ENCODE measurements at places on chromosomes 5 and 9.

DNA sequence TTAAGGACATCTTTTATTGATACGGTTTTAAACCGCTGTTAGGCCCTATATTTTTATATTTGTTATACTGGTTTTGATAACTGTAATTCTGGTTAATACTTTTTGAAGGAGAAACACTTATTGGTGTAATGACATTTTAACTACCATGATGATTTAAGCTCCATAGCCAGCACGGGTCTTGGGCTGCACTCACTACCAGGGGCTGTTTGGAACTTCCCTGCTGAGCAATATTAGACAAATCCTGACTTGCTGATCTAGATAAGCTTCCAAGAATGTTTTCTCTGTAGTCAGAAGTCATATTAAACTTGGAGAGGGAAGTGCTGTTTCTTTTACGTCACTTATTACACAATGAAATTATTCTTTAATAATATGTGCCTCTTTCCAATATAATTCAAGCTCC is 540.0 kb upstream of the GRAMD2B start:
- DNase-seq = no peak

DNA sequence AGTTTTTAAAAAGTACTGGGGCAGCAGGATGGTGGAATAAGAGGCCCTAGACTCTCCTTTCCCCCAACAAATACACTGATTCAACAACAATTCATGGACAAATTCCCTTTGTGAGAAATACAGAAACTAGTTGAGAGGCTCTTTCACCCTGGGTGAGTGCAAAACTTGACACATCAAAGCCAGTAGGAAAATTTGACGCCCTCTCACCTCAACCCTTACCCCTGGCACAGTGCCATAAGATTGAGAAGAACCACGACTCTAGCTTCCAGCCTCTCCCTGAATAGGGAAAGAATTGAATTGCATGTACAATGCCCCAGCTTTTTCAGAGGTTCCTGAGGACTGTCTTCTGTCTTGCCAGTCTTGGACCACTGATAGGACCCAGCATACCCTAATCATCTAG is 12.3 kb downstream of the KIF4B start:
- no peak for DNase-seq

GRCh38 chr9:98602839-98603500 is 105.8 kb downstream of the GABBR2 start:
- no peak for DNase-seq

DNA sequence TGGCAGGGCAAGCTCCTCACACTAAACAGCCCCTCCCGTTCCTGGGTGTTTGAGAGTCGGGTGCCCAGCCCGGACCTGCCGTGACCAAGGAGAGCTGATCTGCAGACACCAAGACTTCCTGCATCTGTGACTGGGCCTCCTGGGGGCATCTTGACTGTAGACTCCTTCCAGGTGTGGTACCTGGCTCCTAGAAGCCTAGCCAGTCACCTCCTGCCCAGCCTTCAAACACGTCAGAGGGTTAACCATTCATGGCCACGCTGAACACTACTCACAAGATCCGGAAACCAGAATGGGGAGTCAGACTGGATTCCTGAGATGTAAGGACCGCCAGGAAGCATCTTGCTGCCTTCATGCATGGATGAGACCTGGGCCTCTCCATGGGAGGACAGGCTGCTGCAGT is 3.7 kb upstream of the LCN2 start:
- DNase-seq = no peak

DNA sequence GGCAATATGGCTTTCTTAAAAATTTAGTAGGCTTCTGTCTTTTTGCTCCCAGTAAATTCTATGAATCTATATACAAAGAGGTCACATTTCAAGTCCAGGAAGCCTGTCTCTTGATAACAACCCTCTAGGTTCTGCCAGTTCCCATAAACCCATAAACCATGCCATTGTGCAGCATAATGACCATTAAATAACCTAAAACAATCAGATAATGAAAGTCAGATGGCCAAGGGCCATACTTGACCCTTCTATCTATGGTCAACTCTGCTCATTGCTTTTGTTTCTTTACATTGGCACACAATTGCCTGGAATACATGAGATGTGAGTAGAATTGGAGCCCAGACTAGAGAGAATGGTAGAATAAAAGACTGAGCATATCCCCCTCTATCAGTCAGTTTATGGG is 305.4 kb upstream of the KIF2A start:
- DNase-seq = no peak

DNA sequence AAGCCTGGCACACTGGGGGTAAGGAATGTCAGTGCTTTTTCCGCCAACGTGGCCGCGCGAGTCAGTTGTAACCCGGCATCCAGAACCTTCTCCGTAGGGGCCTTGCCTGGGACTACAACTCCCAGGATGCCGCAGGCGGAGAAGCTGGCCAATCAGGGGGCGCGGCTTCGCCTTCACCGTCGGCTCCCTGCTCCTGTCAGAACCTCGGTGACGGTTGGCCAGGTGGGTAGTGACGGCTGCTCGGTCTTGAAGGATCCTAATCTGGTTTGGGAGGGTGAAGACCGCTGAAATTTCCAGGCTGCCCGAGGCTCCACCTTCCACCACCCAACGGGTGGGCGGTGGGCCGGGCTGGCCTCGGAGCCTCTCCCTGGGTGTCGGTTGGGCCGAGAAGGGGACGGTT is at the start of gene C5orf58:
Gene C5orf58, plus strand, starts transcription at position 200 of the 400 bp plus-strand sequence. CDS start 1,992 bp downstream, outside the sequence.
- DNase-seq = no peak

- no peak for DNase-seq
Observed at GRCh38 chr9:69122082-69122548, 52.0 kb upstream of the TJP2 start.

- no peak for DNase-seq
Observed at GRCh38 chr9:113503131-113503541, 39.6 kb downstream of the RGS3 start.

DNA sequence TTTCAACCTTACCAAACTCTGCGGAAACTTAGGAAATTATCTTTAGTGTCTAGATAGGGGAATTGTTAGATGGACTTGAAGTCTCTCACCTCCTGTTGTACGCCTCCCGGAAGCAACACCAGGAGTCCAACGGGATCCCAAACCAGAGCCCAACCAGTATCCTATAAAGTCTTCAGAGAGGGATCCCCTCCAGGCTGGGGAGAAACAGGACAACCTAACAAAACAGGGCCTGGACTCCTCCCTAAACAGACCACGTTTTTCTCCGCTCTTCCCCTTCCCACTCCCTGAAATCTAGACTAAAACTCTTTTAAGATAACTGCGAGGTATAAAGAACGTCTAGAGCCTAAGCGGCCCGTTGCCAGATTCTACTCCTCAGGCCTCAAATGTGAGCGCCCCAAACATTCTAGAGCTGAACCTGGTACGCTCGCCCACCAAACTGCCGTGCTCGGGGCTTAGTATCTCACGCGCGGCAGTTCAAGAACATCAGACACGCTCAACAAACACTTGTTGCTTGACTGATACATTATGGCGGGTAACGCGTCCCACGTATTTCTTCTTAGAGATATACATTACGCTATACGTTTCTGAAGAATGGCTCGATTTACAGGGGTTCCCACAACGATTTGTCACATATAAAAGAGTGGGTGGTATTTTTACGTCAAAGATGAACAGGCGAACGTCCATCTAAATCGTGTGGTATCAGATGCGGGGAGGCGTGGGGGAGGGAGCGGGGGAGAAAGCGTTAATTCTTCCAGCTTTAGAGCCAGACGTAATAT is 663 bp upstream of the SMIM27 start:
- no peak for DNase-seq

Data from glomerular endothelial cell (primary cell).